ENCODE measurements at places on chromosomes 1 and 21.
A peak's percentile ranks its signal among the peaks of the same experiment; 100 is the strongest.

GRCh38 chr21:44299458-44300261 lies at the start of gene PFKL:
Gene PFKL, plus strand, starts transcription at chr21:44300053. Its CDS starts 53 bp downstream, at chr21:44300106.
- H3K36me3 ChIP-seq = no peaks in the 10 kb centered on the region
- no peaks in the 10 kb centered on the region for H3K27me3 ChIP-seq
- DNase-seq = no peak
- peaks cover 80% of the 10 kb centered on the region for H3K4me1 ChIP-seq

DNA sequence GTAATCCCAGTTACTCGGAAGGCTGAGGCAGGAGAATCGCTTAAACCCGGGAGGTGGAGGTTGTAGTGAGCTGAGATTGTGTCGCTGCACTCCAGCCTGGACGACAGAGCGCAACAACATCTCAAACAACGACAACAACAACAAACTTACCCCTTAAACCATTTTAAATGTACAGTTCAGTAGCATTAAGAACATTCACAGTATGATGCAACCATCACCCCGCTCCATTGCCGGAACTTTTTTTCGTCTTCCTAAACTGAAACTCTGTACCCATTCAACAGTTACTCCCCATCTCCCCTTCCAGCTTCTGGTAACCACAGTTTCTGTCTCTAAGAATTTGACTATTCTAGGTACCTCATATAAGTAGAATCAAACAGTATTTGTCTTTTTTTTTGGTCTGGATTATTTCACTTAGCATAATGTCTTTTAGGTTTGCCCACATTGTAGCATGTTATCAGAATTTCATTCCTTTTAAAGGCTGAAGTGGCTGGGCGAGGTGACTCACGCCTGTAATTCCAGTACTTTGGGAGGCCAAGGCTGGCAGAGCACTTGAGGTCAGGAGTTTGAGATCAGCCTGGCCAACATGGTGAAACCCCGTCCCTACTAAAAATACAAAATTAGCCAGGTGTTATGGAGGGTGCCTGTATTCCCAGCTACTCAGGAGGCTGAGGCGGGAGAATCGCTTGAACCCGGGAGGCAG lies 19.6 kb downstream of the CA6 start:
- no peak for DNase-seq
- H3K36me3 ChIP-seq = no peaks in the 10 kb centered on the region
- no peaks in the 10 kb centered on the region for H3K27me3 ChIP-seq
- no peak overlapping the region for H3K4me3 ChIP-seq

DNA sequence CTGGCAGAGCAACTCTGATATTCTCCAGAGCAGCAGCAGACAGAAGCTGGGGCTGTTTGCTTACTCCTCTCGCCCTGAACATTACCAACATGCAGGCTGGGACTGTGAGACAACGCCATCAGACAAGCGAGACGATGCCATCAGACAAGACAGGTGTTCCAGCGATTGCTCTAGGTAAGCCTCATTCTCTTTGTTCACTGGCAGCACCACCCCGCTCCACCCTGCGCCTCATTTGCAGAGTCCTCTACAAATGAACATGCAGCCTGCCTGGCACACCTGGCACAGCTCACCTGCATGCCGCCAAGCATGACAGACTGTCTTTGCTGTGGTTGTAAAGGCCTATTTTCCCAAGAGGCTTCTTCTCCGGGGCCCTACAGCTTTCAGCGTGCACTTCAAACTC lies 346.2 kb downstream of the SMYD3 start:
- H3K27me3 ChIP-seq = no peaks in the 10 kb centered on the region
- peak overlapping the region; percentile 68 for H3K27ac ChIP-seq
- no peaks in the 10 kb centered on the region for H3K4me1 ChIP-seq

DNA sequence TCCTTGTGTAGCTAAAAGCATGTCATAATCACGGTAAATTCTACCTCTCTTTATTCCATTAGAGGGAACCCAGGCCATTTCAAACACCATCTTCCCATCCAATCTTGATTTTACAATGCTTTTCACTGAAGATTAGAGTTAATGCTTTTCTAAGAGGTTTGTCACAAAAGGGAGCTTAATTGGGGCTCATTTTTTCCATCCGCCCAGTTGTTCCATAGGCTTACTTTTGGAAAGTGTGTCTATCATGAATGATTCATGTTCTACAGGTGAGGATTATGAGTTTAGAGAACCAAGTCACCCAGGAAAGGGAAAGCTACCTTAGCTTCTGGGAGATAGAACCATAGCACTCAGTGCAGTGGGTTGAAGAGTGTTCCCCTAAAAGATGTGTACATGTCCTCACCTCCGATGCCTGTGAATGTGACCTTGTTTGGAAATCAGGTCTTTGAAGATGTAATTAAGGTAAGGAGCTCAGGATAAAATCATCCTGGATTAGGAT lies 286.9 kb upstream of the RUNX1 start:
- no peak overlapping the region for H3K4me3 ChIP-seq
- DNase-seq = no peak
- H3K27me3 ChIP-seq = no peaks in the 10 kb centered on the region
- H3K4me1 ChIP-seq = no peaks in the 10 kb centered on the region
- no peak overlapping the region for H3K27ac ChIP-seq

Measured in esophagus squamous epithelium (tissue), 5 donors.